Omental fat pad (tissue), 4 donors: ENCODE measurements at places on chromosomes 6 and 20.

- no peak for DNase-seq
These were observed 423.5 kb downstream of the MEI4 start for GRCh38 chr6:78076371-78076770.

GRCh38 chr20:64083378-64083803 is 807 bp downstream of the LKAAEAR1 start:
- DNase-seq = peak; percentile 48

- no peak for DNase-seq
These were observed 3.0 kb upstream of the ZBTB24 start for GRCh38 chr6:109486068-109486467.

DNA sequence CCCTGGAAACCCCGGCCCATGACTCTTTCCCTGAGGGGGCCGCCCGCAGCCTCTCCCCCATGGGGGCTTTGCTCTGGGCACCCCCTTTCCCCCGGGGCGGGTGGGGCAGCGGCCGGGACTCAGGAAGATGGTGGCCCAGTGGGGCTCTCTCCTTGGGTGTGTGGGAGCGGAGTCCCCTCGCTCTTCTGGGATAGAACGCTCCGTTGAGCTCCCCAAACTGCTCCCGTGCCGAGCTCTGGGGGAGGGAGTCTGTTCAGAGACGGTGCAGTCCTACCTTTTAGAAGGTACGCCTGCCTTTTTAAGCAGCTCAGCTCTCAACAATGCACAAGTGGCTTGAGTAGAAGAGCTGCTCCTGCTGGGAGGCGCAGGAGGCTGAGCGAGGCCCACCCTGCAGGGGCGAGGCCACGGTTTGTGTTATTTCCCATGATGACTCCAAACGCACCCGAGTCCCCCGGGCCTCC is 21.7 kb upstream of the BHLHE23 start:
- no peak for DNase-seq

GRCh38 chr6:100307561-100307960 is 157.2 kb downstream of the SIM1 start:
- no peak for DNase-seq

DNA sequence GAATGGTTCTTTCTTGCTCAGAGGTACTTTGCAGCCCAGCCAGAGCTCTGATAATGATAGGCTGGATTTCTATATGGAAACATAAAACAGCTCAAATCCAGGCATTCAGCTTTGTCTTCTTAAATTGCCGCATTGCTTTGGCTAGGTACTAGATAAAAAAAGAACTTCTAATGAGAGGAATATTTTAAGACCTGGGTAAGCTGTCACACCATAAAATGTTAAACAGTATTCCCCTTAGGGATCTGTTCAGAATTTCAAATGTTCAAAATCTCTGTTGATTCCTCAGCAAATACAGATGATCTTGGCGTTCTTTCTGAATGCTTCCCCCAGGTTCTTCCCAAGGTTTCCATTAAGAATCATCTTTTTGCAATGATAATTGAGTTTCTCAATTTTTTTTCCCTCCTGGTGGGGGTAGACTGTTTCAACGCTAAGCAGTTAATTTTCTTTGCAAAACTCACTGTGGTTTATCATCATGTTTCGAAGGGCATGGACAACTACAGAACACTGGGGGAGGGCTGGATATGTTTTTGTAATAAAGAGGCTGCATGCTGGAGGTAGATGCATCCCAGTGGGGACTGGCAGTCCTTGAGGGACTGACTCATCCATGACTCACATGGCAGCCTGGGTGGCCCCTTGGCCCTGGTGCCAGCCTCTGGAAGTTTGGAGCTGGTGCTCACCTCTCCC is 31.0 kb downstream of the TIAM2 start:
- DNase-seq = no peak

DNA sequence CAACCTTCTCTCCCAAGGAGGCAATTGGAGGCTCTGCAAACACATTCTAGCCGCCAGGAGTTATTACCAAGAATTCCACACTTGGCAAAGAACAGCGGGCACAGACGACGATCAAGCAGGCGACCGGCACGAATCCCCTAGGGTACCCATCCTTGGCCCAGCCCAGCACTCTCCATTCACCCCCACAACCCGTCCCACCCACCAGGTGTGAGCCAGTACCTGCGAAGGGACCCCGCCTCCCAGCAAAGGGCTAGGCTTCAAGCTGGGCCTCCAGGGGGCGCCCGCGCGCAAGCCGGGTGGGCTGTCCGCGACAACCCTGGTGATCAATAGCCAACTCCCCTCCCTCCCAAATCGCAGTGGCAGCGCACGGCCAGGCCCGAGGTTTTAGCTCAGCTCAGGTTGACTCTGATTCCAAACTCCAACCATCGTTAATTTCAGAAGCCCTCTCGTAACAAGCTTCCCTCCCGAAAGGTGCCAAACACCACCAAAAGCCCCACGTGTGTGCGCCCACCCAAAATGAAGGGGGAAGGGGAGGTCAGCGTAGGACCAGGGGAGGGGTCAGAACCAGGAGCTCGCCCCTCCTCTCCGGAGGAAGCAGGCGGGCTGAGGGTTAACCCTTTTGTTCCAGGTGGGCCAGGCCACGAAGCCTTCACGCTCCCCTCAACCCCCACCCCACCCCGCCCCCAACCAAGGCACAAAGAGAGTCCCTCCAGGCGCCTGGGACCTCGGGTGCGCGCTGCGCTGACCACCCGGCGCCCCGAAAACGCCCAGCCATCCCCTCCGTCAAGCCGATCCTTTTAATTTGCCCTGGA is 2.1 kb downstream of the SALL4 start:
- DNase-seq = peak; percentile 45

GRCh38 chr6:11232770-11233626 is 530 bp upstream of the NEDD9 start:
- no peak for DNase-seq

DNA sequence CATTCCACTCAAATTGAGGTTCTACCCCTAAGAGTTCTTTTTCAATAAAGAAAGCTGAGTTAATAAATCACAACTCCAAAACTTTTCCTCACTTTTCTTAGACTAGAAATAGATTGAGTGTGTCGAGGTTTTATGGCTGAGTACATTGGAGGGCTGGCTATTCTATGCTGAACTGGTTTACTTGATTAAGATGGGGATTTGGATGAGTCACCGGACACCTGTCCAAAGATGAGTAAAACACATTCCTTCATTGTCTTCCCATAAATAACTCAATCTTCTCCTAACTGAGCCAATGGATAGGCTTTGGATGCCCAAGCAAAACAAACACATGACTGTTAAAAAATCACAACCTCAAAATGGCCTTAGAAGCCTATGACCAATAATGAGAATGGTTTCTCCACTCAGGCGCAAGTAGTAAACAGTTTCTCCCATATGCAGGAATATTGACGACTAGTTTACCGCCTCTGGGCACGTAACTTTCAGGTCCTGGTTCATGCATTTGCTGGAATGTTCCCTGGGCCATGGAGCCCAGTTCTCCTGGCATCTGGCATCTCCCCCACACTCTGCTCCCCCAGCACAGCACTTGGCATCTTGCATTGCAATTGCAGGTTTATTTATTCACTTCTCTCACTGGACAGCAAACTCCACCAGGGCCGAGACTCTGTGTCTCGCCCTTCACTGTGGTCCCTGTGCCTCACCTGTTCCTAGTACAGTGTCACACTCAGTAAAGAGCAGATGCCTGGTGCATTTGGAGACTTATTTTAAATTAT is 43.9 kb downstream of the BCAS1 start:
- no peak for DNase-seq

DNA sequence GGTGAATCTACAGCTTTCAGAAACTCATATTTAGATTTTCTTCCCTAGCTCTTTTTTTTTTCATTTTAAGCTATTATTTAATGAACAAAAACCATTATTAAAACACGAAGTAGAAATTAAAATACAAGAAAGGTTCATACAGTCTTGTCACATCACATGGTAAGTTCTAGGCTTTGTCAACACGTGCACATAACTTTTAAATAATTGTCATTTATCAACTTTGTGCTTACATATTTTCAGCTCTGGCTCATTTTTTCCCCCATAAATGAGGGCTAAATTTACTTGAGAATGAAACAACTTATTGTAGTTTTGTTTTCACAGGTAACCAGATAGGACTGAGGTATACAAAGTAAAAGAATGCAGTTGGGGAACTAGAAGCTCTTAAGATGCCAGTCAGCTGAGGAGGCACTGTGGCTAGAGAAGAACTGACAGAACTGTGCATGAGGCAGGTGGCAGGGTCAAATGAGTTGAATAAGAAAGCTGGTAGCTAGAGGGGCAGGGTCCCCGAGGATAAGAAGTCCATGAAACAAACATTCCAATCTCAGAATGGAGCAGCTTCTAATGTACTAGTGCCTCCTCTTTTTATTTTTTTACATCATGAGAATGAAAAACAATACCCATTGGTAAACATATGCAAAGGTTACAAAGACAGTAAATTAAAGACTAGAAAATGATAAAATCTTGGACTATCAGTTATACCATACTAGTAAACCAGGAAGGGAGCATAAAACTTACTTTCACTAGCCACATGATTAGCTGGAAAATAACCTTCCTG is 141.5 kb downstream of the MYB start:
- DNase-seq = no peak

GRCh38 chr6:165616116-165616515 is 46.9 kb downstream of the PDE10A start:
- no peak for DNase-seq

DNA sequence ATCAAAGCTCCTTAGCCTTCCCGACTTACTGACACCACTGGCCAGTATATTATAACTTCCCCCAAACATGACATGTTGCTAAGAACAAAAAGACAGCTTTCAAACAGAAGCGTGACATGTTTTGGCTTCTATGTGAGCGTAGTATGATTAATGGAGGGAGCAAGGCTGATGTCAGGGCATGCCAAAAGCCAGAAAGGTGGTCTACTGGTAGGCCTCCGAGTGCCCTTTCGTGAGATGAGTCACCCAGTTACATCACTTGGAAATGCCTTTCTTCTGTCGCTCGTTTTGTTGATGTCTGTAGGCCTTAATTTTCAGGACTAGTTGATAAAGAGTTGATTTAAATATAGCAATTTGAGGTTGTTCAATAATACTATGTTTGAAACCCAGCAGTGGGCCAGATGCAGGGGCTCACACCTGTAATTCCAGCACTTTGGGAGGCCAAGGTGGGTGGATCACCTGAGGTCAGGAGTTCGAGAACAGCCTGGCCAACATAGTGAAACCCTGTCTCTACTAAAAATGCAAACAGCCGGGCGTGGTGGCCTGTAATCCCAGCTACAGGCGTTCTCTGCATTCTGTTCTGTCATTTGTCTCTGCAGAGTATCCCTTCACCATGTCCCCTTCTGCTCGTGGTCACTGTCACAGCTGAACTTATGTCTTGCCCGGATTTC is 53.3 kb downstream of the CNKSR3 start:
- DNase-seq = no peak

GRCh38 chr6:41713159-41713649 is 22.2 kb downstream of the TFEB start:
- no peak for DNase-seq

DNA sequence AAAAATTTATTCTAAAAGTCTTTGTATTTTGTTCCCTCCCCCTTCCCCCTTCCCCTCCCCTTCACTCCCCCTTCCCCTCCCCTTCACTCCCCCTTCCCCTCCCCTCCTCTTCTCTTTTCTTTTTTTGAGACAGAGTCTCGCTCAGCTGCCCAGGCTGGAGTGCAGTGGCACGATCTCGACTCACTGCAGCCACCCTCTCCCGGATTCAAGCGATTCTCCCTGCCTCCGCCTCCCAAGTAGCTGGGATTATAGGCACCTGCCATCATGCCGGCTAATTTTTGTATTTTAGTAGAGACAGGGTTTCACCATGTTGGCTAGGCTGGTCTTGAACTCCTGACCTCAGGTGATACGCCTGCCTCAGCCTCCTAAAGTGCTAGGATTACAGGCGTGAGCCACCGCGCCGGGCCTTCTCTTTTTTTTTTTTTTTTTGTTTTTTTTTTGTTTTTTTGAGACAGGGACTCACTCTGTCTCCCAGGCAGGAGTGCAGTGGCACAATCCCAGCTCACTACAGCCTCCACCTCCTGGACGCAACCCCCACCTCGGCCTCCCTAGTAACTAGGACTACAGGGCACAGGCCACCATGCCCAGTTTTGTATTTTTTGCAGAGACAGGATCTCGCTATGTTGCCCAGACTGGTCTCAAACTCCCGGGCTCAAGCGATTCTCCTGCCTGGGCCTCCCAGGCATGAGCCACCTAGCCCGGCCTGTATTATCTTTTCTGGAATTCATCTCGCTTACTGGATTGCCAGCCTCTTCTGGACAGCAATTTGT is 1.1 kb upstream of the AFG1L start:
- DNase-seq = no peak

DNA sequence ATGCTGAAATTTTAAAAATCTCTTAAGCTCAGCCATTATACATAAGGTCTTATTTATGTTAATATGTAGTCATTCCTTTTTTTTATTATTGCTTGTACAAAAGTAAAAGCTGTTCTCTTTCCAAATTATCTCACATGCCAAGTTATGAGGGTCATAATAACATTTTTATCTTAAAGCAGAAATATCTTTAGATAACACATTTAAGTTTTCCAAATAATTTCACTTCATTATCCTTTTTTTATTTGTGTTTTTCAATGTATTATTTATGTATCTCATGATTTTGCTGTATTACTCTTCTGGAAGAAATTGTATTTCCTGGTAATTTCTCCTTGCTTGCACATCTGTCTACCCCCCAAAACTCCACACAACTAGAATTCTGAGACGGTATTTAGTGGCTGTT is 461.1 kb upstream of the SOX4 start:
- no peak for DNase-seq

GRCh38 chr6:36963451-36964290 is 9.1 kb downstream of the PI16 start:
- DNase-seq = no peak

- DNase-seq = no peak
These were observed 382.8 kb upstream of the FLRT3 start for GRCh38 chr20:14720251-14720650.

DNA sequence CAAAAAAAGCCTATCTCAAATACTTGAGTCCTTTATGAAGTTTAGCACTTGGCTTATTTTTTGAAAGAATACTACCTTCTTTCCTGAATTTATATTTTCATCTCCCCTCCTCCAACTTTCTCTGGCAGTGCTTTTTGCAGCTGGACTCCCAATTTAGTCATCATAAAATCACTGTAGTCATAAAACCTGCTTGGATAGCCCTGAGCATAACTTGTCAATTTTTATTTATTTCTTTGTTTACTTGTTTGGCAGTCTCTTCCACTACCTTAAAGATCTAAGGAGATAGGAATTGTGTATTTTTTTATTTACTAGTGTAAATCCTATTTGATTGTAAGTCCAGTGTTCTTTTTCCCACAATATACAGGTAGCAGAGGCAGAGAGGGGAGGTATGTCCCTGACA is 11.2 kb upstream of the EDN1 start:
- no peak for DNase-seq

DNA sequence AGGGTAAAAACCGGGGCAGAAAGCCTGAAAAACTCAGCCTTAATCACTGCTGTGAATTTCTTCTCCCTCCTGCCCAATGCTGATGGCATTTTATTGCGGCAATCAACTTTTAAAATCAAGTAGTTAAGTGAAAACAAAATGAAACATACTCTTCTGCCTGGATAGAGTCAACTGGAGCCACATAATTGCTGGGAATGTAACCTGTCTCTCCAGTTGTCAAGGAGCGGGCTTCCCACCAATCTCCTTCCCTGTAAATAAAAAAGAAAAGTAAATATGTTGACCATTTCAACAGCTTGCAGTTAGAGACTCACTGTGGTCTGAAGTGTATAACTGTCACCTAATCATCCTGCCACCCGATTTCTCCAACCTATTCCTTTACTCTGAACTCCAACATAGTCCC is 102.1 kb upstream of the TRAF3IP2 start:
- no peak for DNase-seq
